ENCODE measurements at places on chromosomes 7 and 10.

DNA sequence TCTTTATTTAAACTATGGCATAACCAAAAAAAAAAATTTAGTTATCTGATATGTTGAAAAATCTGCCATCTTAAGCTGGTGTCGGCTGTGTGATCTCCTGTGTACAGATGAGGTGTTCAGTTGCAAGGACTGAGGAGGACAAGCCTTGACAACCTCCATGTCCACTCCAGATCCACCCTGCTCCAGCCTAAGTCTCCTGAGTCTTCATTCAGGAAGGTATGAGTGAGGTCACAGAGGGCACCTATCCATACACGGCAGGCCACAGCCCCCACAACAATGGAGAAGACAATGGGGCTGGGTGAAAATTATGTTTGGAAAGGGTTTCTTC, 16.1 kb downstream of the TARP start:
- DNase-seq, result no peak

DNA sequence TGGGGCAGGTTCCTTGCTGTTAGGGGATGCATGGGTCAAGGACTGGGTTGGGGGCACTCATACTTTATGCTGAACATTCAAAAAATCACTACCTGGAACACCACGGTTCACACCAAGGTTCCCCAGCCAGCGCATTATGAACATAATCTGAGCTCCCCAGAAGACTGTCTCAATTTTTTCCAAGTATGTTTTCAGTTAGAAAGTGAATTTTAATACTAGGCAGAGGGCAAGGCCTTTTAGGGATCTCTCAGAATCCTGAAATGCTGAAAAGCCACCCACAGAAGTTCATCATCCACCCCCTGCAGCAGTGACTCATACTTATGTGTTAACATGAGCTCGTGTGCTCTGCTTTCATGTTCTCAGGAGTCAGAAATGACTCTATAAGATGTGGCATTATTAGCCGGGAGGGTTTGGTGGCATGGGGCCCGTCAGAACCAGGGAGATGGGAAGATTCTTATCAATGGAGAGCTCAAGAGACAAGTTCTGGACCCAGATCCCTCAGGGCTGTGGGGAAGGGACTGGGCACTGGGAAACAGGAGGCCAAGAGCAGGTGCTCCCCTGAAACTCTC, 185.2 kb upstream of the ITGB1 start:
- DNase-seq, result no peak

DNA sequence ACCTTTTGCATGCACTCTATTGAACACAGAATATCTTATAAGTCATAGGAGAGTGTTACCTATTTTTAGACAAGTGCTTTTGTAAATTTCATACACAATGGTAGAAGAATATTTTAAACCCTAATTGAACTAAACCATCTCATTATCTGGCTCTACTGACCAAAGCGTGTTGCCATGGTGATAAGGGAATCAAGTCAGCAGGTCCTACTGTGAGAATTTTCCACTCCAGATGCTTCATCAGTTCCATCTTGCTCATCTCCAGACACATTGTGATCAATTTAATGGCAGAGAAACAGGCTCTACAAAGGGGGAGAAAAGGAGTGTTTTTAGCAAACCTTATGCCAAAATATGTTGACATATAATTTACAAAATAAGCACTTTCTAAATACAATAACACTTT, 621.9 kb upstream of the GHITM start:
- DNase-seq, result no peak

GRCh38 chr10:1002425-1003006, 14.3 kb downstream of the GTPBP4 start:
- no peak for DNase-seq

- no peak for DNase-seq
These were observed 629.1 kb upstream of the ADARB2 start for GRCh38 chr10:2366264-2366931.

GRCh38 chr10:78727728-78728127, 341.0 kb upstream of the ZMIZ1 start:
- no peak for DNase-seq

DNA sequence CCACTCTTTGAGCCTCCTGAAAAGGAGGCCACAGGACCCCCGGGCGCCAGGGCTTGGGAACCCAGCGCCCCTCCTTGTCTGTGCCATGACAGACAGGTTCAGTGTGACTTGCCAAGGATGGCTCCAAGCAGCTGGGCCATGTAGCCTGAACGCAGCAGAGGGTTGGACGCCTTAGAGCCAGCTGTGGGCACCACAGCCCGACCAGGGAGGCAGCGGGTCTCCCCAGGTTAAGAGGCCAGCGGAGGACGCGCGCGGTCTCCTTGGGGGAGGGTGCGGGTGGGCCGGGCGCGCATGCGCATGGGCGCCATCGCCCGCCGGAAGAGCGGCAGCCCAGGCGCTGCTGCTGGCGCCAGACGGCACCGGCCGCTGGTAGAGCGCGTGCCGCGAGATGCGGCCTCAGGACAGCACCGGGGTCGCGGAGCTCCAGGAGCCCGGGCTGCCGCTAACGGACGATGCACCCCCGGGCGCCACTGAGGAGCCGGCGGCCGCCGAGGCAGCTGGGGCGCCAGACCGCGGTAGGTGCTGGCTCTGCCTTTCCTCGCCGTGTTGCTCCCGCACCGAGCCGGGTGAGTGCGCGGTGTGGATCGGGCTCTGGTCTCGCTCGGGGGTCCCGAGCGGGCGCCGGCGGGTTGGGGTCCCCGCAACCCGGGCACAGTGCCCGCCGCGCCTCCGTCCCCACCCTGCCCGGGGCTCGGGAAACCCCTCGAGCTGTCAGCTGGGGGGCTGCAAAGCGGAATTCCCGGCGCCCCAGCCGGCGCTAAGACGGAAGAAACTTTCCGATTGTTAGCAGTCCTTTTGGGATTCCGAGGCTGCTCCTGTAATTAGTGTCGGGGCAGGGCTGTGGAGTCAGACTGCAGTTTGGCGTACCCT, at the start of gene SLC35G1:
TSS of gene SLC35G1 (plus strand) at position 333 of the 870 bp plus-strand sequence. CDS start at position 389, 56 bp downstream.
- peak; percentile 91 for DNase-seq

GRCh38 chr10:129938460-129938859, 25.6 kb downstream of the EBF3 start:
- no peak for DNase-seq

DNA sequence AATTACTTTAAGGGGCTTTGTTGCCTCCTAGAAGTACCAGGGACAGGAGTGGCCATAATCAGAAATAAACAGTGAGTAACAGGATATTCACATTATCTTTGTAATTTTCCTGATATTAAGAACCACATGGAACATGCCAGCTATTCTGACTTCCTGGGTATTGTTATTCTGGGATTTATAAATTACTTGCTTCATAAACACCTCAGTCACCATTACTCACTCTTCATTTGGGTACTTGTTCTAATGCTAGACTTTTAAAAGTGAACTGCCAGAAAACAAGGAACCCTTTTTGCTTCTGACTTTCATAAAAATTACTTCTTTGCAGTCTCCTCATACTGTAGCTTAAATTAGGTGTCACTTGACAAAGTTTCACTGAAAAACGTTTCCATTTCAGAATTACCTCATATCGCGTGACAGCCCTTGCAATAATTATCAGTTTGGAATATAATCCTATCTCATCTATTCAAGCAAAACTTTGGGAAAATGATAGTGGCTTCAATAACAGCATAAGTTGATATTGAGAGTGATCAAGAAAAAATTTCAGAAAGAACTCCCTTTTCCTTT, 29.8 kb downstream of the CABCOCO1 start:
- DNase-seq, result no peak

DNA sequence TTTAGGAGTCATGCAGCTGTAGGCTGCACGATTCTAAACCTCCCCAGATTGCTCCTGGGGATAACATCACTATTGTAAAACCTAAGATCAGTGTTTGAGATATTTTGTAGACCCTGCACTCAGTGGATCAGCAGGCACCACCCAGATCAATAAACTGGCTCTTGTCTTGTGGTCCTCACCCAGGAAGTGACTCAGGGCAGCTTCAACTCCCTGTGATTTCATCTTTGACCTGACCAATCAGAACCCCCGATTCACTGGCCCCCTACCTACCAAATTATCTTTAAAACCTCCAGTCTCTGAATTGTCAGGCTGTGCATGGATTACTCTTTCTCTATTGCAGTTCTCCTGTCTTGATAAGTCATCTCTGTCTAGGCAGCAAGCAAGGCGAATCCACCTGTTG, 25.7 kb downstream of the ARL5B start:
- no peak for DNase-seq

DNA sequence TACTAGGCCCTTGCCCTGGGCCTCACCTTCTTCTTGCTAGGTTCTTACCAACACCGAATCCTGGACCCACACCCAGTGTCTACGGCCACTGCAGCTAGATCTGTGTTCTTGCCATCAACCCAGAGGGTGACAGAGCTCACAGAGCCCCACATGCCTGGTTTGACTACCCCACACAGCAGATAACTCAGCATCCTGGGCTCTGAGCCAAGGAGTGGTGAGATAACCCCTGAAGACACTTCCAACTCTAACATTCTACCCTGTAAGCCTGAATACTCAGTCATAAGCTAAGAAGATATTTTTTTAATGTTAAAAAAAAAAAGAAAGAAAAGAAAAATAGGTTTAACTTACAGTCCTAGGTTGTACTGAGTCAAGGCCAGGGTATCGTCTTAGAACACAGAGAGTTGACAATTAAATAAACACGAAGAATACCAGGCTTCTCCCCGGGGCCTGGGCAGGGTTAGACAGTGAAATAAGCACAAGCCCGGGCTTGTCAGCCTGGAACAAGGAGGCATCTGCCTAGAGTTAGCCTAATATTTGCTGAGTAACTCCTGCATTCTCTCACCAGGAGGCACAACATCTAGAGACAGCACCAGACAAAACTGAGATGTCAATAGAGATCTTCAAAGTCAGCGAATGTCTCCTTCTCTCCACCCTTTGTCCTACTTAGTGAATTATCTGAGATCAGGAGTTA, 556.5 kb upstream of the LRRN3 start:
- no peak for DNase-seq

GRCh38 chr7:1106793-1107421, 19.0 kb downstream of the GPER1 start:
- DNase-seq, result no peak
